PC-3 (cell line): ENCODE measurements at places on chromosomes 7 and 10. TPM values are rescaled to one million over a fixed set of nuclear protein-coding genes. Genes with fewer than 3 reads are reported as not detected.

- H3K4me1 ChIP-seq = peaks cover 51% of the 10 kb centered on the region
- H3K4me3 ChIP-seq = no peak overlapping the region
- DNase-seq = no peak
- no peaks in the 10 kb centered on the region for H3K27me3 ChIP-seq
- no peaks in the 10 kb centered on the region for H3K36me3 ChIP-seq
Observed at GRCh38 chr10:3528823-3529403, 256.1 kb downstream of the KLF6 start.

DNA sequence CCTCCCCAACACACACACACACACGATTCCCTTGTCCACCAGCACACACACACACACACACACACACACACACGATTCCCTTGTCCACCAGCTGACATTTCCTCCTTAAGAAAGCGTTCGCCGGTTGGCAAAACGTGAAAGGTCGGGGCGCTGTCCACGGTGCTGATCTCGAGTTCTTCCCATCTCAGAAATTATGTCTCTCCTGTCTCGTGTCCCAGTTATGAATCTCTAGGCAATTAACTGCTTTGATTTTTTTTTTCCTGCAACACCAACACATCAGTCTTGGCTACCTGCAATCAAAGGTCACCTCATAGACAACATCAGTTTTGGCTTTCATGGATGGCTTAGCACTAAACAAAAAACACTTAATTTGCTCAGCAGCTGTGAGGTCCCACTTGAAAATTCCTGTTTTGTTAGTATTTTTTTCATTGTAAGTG lies 1.9 kb downstream of the INA start:
- H3K4me1 ChIP-seq = peaks cover 4% of the 10 kb centered on the region
- no peaks in the 10 kb centered on the region for H3K36me3 ChIP-seq
- no peak overlapping the region for H3K27ac ChIP-seq
- no peak overlapping the region for H3K4me3 ChIP-seq

DNA sequence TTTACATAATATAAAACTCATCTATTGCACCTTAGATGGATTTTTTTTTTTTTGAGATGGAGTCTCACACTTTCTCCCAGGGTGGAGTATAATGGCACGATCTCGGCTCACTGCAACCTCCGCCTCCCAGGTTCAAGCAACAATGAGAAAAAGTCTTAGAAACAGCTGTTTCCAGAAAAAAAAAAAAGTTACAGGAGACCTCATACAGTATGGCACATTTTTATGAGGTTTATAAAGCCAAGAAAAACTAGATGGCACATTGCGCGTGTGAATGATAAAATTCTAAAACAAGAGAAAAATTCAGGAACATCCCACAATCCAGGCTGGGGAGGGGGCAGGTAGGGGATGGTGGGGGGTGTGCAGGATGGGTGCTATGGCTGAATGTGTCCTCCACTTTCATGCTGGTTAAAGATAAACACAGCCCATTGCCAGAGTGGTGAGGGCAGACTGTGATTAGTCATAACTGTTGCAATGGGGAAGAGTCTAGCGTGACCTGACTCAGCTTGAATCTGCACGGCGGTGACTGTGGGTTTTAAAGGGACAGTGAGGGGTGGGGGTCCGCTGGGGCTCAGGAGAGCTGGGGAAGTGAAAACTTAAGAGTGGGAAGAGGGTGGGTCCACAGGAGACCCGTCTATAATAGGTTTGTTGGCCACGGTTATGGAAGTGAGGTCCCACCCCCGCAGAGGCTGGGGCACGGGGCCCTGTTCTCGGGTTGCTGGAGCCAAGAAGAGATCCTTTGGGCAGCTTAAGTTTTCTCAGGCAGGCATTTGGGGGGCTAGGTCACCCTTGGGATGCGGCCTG lies 11.9 kb upstream of the LRRC27 start:
- DNase-seq = peak; percentile 81
- peaks cover 26% of the 10 kb centered on the region for H3K4me1 ChIP-seq
- H3K36me3 ChIP-seq = no peaks in the 10 kb centered on the region
- H3K4me3 ChIP-seq = no peak overlapping the region
- no peaks in the 10 kb centered on the region for H3K27me3 ChIP-seq
- H3K27ac ChIP-seq = peak overlapping the region; percentile 44

DNA sequence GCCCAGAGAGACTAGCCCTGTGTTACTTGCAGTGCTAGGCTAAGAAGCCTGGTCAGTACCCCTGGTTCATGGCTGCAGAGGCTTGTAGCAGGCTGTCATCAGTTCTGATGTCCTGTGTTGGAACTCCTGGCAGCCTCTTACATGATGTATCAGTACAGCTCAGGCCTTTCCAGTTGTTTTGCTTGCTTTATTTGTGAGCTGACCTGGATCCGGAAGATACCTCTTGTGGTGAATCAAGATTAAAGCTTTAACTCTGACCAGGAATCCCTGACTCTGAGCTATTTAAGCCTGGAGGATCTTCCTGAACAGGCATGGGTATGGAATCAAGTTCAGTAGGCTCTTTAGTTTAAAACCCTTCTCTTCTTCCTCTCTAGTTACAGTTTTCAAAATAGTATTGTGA lies 4.4 kb downstream of the STARD3NL start:
- DNase-seq = no peak
- no peaks in the 10 kb centered on the region for H3K27me3 ChIP-seq
- H3K4me1 ChIP-seq = peaks cover 13% of the 10 kb centered on the region
- H3K36me3 ChIP-seq = peaks cover 4% of the 10 kb centered on the region; the same call in 1 of the 2 replicates

- no peaks in the 10 kb centered on the region for H3K36me3 ChIP-seq
- DNase-seq = no peak
- H3K4me1 ChIP-seq = no peaks in the 10 kb centered on the region
- no peaks in the 10 kb centered on the region for H3K27me3 ChIP-seq
Observed at GRCh38 chr10:113442336-113442735, 110.5 kb upstream of the HABP2 start.

DNA sequence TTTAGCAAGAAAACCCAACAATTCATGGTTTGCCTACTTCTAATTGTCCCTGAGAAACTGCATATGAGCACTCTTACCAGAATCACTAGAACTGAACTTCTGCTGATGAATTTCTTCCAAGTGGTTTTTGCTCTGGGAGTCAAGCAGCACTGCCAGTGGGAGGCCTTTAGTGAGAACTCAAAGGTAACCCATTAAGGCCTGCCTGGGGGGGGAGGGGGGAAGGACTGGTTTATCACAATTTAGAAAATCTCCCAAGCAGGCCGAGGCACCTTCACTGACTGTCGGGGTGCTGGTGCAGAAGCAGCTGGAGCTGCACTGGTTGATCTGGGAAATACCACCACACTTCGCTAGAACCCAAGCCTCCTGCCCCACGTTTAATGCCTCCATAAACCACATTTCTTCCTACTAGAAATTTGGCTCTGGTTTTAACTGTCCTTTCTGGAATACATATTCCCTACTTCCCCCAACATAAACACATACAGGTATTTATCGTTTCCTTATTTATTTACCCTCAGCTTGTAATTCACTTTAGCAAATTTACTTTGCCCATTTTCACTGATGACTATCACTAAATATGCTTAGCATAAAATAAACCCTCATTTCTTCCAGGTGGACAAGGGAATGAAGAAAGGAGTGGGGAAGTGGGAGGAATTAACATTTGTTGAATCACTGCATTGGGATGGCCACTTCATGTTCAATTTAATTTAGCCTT lies 14.2 kb downstream of the ANK3 start:
- peaks cover 26% of the 10 kb centered on the region for H3K4me1 ChIP-seq
- no peak overlapping the region for H3K4me3 ChIP-seq
- DNase-seq = peak; percentile 64
- no peak overlapping the region for H3K27ac ChIP-seq
- H3K36me3 ChIP-seq = no peaks in the 10 kb centered on the region
- H3K27me3 ChIP-seq = no peaks in the 10 kb centered on the region

GRCh38 chr7:132871419-132871818 lies 210.5 kb downstream of the CHCHD3 start:
- H3K36me3 ChIP-seq = no peaks in the 10 kb centered on the region
- DNase-seq = no peak
- no peaks in the 10 kb centered on the region for H3K4me1 ChIP-seq
- H3K4me3 ChIP-seq = no peak overlapping the region

DNA sequence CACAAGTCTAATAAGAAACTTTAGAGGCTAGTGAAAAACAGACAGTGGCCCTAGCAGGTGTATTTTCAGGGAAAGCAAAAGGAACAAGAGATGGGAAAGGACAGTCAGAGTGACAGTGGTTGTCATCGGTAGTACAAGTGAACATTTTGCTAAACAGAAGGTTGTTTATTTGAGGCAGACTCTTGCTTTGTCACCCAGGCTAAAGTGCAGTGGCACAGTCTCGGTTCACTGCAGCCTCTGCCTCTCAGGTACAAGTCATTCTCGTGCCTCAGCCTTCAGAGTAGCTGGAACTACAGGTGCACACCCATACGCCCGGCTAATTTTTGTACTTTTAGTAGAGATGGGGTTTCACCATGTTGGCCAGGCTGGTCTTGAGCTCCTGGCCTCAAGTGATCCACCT lies 195.8 kb downstream of the RELN start:
- no peaks in the 10 kb centered on the region for H3K27me3 ChIP-seq
- H3K36me3 ChIP-seq = no peaks in the 10 kb centered on the region
- no peak for DNase-seq

DNA sequence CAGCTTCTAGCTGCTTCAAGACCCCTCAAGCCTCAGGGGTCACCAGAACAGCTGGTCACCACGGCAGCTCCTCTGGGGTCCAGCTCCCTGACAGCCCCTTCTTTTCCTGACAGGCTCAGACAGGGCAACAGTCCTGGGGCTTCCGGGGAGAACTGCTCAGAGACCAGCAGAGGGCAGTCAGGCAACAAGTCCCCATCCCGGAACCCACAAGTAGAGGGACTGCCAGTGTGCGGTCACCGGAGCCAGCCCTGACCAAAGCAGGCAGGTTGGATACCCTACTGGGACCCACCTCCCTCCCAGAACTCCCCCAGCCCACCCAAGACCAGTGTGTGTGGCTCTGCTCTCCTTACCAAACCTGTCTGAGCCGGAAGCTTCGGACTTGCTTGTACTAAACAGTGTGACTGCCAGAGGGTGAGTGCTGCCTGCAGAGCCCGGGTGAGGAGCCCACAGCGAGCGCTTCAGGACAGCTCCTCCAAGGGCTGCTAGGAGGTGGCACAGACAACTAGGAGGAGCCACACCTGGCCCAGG lies 40.3 kb downstream of the YKT6 start:
- H3K4me1 ChIP-seq = no peaks in the 10 kb centered on the region
- no peak overlapping the region for H3K27ac ChIP-seq
- H3K4me3 ChIP-seq = peak overlapping the region; percentile 39; the same call in 1 of the 2 replicates
- no peaks in the 10 kb centered on the region for H3K36me3 ChIP-seq
- H3K27me3 ChIP-seq = no peaks in the 10 kb centered on the region

The RNLS gene
- total RNA-seq = not detected in 2 replicates

The FXYD4 gene
- total RNA-seq = not detected in 2 replicates

The NAT16 gene
- 0.26 TPM in 1 of 2 replicates, not detected in the other for total RNA-seq

The AKR1C2 gene
- 0.66 TPM in 1 of 2 replicates, not detected in the other for total RNA-seq

The PHKG1 gene
- total RNA-seq = 0.75 and 1.3 TPM in 2 replicates

The CXCL12 gene
- 0.12 and 0.47 TPM in 2 replicates for total RNA-seq
